ENCODE measurements at places on chromosomes 3 and 15.

- no peak for DNase-seq
Observed at GRCh38 chr15:24877174-24877573, 77.6 kb upstream of the SNRPN start.

DNA sequence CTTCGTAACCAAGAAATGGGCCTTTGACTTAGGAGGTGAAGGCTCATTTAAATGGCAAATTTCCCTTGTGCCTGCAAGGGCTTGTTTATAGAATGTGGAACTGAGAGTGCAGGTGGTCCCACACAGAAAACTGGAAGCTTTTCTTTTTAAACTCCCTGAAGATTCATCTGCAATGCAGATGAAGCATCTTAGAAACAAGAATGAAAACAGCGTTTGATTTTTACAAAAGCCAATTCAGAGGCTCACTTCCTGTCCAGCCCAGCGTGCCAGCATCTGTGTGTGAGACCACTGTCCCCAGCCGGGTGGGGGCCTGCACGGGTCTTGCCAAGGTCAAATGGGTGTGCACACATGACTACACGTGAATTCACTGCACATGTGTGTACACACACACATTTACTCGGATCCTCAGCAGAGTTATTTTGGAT lies 94.7 kb downstream of the LINGO1 start:
- DNase-seq = no peak

GRCh38 chr3:98962189-98962930 lies 60.9 kb upstream of the DCBLD2 start:
- DNase-seq = no peak

- DNase-seq = no peak
Observed at GRCh38 chr15:95146481-95146880, 915.1 kb downstream of the MCTP2 start.

DNA sequence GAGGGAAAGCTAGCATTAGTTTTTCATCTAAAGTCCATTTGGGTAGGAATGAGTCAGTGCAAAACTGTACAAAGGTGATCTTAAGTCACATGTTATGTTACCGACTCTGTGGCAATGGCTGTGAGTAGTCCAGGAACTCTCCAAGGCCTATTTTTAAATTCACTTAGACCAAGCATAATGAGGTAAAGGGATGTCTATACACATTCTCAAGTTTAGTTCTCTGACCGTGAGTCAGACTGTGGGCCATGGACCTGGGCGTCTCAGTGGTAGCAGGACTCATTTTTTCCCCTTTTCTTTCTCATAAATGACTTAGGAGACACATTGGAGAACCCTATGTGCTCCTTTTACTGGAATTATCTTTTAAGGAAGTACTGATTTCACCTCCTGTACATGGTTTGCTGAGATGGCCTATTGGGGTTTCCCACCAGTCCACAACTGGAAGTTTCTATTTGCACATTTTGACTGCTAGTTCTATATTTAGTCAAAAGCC lies 488.7 kb upstream of the TPRG1 start:
- no peak for DNase-seq

DNA sequence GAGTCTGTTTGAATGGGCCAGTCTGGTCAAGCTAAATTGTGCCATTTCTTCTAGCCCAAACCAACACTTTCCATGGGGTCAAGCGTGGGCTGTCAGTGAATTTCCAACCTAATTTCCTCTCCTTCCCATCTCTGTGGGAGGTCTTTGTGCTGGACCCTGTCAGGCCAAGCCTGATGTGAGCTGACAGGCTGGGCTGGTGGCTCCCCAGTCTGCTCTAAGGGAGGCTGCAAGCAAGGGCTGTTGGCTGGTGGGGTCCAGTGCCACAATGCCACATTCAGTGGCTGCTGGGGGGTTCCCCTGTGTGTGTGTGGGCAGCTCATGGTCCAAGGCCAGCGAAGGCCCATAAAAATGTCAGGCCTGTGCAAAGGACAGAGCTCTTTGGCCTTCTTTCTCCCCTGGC lies 216.1 kb downstream of the OPA1 start:
- no peak for DNase-seq

GRCh38 chr3:190773948-190774347 lies 88.5 kb downstream of the GMNC start:
- DNase-seq = no peak

DNA sequence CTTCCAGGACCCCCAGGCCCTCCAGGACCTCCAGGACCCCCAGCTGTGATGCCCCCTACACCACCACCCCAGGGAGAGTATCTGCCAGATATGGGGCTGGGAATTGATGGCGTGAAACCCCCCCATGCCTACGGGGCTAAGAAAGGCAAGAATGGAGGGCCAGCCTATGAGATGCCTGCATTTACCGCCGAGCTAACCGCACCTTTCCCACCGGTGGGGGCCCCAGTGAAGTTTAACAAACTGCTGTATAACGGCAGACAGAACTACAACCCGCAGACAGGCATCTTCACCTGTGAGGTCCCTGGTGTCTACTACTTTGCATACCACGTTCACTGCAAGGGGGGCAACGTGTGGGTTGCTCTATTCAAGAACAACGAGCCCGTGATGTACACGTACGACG lies 22.1 kb upstream of the CMSS1 start:
- DNase-seq = no peak

DNA sequence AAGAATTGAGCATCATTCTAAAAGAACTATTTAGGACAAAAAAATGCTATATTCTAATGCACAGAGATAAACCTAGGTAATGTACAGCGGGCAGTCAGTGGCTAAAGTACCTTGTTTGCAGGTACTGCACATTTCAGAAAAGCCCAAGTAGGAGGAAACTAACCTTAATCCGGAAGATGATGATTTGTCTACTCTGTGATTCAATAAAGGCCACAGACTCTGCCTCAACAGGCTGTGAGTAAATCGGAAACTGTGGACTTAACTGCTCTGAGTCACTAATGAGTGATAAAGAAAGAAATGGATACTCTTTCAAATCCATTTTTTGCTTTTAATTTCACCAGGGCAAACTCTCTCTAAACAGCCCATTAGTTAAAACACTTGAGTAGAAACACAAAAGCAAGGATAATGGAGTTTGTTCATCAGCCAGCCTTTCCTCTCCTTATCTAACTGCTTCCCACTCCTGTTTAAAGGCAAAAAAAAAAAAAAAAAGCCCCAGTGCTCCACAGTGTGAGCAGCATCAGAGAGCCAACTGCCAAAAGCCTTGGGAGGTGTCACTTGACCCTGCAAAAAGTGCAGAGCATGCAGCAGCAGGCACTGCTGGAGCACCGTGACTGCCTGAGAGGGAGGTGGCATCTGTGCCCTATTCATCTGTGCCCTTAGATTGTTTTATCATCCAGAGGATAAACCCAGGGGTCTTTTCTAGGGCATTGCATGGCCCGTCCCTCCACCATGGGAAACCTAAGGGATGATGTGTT lies 187.7 kb downstream of the SATB1 start:
- DNase-seq = no peak

GRCh38 chr3:134279466-134279865 lies 28.8 kb upstream of the RYK start:
- no peak for DNase-seq

DNA sequence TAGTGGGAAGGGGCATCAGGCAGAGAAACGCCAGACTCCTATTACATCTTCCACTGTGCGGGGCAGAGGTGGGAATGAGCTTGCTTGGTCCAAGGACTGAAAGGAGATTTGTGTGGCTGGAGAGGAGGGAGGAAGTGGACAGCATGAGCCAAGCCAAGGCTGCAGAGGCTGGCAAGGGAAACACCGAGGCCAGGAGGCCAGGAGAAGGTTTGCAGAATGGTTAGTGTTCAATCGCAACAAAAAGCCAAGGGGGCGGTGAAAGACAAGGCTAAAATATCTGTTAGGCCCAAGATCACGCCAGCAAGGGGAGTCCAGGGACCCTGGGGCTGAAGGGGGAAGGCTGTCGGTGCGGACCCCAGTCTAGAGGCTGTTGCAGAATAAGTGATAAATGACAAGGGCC lies 75.8 kb downstream of the CPN2 start:
- no peak for DNase-seq

- DNase-seq = no peak
Observed at GRCh38 chr3:14623569-14624051, 28.0 kb upstream of the CCDC174 start.

- peak; percentile 55 for DNase-seq
Observed at GRCh38 chr3:155870945-155871745, 695 bp downstream of the GMPS start.
